ENCODE measurements at places on chromosomes 4 and X.

DNA sequence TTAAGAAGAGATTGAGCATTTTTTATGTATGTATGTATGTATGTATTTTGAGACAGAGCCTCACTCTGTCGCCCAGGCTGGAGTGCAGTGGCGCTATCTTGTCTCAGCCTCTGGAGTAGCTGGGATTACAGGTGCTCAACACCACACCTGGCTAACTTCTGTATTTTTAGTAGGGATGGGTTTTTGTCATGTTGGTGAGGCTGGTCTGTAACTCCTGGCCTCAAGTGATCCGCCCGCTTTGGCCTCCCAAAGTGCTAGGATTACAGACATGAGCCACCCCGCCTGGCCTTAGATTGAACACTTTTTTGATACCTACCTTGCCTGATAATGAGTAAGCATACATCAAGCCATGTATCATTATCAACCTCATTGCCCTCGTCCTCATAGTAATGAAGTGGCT is 2.7 kb downstream of the N4BP2 start:
- no peak for DNase-seq

DNA sequence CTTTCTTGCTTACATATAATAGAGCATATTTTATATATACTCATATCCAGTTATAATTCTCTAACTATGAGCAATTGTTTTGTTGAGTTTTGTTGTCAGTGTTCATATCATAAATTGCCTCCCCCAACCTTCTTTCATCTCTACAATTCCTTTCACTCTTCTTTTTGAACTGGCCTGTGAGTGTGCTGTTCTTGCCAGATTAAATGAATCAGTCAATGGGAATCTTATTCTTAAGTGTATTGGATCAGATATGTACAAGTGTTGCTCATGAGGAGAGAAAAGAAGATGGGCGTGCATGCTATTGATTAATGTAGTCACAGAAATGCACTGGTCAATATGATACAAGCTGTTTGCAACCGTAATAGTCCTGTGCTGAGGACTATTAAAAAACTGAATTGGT is 728.1 kb upstream of the MAGEB2 start:
- DNase-seq, result no peak

DNA sequence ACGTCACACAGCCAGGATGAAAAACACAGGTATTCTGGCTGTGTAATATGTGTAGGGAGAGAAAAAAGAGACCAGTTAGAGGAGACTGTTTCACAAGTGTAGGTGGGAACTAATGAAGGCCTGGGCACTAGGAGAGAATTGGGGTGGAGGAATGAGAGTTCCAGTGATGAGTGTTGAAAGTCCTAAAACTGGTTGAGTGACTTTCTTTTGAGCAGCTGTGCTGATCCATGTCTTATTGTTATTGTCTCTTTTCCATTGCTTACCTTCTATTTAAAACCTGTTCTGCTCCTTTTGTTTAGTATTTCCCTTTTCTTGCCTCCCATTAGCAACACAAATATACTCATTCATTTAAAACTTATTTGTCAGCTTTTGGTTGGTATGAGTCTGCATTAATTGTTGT is 88.7 kb downstream of the PDLIM5 start:
- DNase-seq, result no peak

GRCh38 chr4:121304893-121305292 is 75.9 kb downstream of the QRFPR start:
- no peak for DNase-seq

DNA sequence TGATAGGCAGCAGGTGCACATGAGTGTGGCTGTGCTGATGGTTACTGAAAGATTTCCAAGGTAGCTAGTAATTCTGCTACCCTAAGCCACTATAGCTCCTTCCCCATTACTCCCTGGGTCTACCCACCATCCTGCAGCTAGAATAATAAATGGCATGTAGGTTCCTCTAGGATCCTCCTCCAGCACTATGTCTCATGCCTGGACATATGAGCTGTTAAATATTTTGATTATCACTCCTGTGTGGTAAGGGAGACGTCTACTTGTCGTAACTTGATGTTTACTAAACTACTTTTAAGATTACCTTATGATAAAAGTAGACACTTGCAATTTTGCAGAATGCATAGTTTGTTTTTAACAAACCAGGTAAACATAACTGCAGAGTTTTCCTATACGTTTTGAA is 35.5 kb downstream of the TET2 start:
- no peak for DNase-seq

DNA sequence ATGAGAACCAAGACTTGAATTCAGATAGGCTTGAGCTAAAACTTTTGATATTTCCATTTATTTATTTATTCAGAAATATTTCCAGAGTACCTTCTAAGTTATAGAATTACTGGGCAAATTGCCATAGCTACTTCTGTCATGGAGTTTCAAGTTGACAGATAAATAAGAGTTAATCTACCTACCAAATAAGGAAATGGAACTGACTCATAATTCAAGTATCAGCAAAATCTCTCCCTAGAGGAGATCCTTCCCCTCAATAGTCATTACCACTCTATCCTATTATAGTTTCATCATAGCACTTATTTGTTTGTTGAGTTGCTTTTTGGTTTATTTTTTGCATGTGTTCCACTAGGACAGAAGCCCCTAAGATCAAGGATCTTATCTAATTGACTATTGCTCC is 48.8 kb upstream of the CCSER1 start:
- no peak for DNase-seq

DNA sequence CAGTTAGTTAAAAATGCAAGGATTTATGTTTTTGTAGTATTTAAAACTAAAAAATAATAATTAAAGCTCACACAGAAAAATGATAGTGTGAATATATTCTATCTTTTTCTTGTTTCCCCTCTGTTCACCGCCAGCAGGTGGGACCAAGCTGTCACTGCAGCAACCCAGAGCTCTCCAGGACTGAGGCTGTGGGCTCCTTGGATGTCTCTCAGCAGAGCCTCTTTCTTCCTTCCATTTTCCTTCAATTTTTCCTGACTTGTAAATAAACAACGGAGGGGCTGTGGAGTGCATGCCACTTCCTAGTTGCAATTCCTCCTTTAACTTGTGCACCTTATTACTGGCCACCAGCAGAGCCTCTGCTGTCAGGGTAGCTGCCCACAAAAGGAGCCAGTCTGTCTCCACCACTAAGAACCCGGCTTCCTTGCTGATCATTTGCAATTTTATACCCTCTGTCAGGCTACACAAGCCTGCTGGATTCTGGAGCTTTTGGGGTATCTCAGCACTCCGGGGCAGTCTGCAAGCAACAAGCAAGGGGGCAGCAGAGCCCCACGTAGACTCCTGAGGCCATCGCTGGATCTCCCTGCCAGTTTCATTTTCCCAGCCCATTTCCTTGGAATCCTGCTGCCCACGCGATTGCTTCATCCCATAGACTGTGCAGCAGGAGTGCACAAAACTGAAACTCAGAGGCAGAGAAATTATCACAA is 1467.4 kb downstream of the C4orf33 start:
- DNase-seq, result peak; percentile 7
